Activated CD8-positive, alpha-beta T cell treated with anti-CD3 and anti-CD28 coated beads for 36 hours (primary cell): ENCODE measurements at places on chromosomes 13 and 19. TPM values are rescaled to one million over a fixed set of nuclear protein-coding genes. Genes with fewer than 3 reads are reported as not detected.

GRCh38 chr19:50016225-50016807 lies 8.9 kb downstream of the VRK3 start:
- no peak for DNase-seq

GRCh38 chr19:9531933-9532332 lies 6.5 kb downstream of the ZNF426 start:
- no peak for DNase-seq

DNA sequence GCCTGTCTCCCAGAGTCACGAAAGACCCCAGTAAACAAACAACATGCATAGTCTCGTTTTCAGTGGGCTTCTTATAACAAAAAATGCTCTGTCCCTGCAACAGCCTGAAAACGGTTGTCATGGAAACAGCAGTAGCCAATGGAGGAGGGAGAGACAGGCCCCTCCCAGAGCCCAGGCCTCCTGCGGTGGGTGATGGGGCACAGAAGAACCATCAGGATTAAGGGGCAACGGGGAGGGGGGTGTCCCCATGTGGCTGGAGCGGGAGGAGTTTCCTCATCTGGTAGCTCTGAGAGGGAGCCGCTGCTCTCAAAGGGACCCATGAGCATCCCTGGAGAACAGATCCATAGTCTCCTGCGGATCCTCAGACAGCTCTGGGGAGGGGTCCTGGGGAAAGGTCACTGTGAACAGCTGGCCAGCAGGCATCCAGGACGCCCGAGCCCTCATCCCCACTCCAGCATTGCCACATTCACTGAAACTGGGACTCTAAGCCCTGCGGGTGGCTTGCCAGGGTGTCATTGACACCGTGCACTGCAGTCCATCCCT lies 37.5 kb upstream of the PNMA8B start:
- no peak for DNase-seq

GRCh38 chr19:13693889-13694288 lies 70.4 kb upstream of the MRI1 start:
- DNase-seq = no peak

DNA sequence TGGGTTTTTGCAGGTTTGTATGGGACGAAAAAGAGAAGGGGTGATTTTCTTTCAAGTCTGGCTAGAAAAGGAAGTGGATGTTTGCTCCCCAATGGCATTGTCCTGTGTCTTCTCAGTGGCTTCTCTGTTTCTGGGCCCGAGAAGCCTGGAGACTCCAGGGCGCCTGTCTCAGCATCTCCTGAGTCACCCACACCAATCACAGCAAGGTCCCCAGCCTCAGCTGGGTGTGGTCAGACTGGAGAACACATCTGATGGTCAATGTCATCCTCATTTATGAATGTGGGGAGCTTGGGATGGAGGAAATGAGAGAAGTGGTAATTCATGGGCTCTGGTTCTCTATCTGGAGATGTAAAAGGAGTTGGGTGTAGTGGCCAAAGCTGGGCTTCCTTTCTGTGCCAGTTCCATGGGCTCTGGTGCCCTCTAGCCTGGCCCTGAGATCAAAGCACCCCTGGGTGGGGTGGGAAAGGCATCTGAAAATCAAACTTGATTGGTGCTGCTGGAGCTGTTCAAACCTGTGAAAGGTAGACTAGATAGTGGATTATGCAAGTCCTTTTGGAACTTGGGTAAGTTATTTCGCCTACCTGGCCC lies 13.4 kb downstream of the RASL11A start:
- DNase-seq = peak; percentile 45

DNA sequence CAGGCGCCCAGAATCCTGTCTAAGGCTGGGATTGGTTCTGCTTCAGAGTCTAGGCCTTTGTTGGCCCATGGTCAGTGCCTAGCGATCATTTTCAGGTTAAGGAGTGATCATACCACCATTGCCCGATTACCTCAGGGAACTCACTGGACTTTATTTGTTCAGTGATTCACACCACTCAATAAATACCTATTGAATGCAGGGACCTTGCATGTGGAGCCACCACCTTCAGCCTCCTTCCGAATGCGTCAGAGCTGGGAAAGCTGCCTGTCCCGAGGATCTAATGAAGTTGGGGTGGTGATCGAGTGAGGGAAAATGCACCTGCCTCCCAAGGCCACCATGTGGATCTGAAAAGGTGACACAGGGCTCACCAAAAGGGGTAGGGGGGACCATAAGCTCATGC lies 40.0 kb upstream of the POU2F2 start:
- DNase-seq = no peak

DNA sequence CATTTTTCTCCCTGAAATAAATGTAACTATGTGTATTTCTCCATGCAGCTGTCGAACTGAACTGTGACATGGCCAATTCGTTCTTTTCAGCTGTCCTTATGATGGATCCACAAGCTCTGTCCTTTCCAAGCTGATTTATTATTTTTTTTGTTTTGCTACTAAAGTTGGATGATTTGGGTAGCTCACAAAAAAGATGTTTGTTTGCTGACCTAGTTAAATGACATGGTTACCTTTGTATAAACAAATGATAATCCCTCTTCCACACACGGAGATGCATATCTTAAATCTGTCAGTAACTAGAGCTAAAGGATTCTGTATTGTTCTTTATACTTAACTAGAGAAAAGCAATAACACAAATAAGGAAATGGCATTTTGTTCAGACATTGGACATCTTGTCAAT lies 884.3 kb upstream of the PCDH20 start:
- no peak for DNase-seq

The NDFIP2 gene
- total RNA-seq = 67.4 TPM

The PPP1R15A gene
- total RNA-seq = 81.2 TPM
